Naive thymus-derived CD4-positive, alpha-beta T cell (primary cell): ENCODE measurements at places on chromosomes 11 and 22. TPM values are rescaled to one million over a fixed set of nuclear protein-coding genes. Genes with fewer than 3 reads are reported as not detected.

- no peak for DNase-seq
Measured at GRCh38 chr11:65766535-65766934, 14.2 kb downstream of the AP5B1 start.

- DNase-seq = no peak
Measured at GRCh38 chr11:92659793-92660192, 309.7 kb upstream of the MTNR1B start.

DNA sequence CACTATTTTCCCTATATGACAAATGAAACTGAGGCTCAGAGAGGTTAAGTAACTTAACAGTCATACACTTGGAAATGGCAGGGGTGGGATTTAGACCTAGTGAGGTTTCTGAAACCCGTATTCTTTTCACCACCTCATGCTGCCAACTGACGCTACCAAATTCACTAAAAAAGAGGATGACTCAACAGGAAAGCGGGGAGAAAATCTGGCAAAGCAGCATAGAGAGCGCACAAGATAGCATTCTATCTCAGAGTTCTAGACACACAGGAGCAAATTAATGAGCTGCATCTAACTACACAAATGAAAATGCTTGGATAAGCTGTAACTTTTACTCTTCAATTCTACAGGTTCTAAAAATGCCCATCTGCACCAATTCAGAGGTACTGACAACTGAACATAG is 136.4 kb downstream of the RBFOX2 start:
- no peak for DNase-seq

DNA sequence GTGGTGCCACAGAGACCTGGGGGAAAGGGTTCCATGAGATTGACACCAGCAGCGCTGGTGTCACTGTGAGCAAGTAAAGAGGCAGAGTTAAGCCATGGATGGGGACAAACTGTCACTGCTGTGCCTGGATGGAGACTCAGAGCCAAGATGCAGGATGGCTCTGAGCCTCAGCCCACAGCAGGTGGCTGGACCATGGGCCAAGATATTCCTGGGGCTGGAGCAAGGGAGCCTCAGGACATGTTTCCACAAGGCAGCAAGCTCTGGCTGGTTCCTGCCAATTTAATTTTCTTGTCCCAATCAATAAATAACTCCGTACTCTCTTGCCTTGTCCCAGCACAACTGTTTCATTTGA is 23.0 kb downstream of the MYO18B start:
- no peak for DNase-seq

Gene MAJIN
- 0.76 TPM for total RNA-seq

Gene CECR2
- total RNA-seq = 0.08 TPM
